ENCODE measurements at places on chromosomes 7 and 10.

DNA sequence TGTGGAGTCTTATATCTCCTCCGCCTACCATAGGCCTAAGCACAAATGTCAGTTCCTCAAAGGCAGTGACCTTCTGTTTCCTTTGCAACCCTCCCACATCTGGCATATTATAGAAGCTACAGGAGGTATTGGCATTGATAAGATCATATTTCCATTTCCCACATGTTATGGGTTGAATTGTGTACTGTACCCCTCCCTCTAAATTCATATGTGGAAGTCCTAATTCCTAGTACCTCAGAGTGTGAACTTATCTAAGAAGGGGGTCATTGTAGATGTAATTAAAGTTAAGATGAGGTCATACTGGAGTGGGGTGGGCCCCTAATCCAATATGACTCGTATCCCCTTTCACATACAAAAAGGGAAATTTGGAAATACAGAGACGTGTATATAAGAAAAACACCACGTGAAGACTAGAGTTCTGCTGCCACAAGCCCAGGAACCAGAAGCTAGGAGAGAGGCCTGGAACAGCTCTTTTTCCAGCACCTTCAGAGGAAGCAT lies 6.1 kb upstream of the LAMB4 start:
- DNase-seq = no peak

DNA sequence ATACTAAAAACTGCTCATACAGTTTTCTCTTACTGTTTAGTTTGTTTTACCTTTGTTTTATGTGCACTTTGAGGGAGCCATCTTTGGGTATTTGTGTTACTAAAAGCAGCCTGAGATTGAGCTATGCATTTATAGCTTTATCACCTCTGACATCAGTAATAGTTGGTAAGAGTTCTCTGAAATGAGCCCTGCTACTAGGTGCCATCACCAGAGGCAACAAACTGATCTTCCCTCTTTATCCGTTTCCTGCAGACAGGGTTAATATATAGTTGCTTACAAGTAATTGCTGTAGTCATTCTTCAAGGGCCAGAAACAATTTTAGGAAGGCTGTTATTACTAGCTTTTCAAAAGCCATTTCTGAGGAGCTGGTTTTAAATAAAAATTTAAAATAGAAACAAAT lies 49.1 kb downstream of the KIF20B start:
- DNase-seq = no peak

DNA sequence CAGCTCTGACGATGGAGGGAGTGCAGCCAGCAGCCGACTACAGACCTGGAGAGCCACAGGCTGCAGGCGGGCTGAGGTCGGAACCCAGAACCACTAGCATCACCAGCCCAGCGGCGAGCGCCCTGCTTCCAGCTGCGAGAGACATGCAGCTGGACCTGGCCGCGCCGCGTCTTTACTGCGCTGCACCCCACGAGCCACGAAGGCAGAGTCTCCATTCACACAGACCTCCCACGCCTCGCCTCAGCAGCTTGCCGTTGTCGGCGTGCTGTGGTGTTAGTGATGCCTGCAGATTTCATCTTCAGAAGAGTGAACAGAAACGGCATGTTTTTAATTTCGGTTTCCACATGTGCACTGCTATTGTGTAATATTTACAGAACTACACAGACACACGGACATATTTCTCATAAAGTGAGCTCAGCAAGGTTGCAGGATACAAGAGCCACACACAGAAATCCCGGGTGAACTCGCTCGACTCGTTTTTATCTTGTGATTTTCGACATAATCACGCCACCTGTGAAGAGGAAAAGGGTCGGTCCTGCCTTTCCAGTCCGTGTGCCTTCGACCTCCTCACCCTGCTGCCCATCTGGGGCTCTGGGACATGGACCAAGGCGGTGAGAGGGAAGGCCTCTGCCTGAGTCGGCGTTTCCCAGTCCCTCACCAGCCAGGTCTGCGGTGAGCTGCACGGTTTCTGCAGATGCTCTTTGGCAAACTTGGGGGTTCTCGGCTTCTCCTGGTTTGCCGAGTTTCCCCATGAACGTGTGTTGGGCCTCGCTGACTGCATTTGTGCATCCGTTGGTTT lies 252.2 kb downstream of the ELFN1 start:
- no peak for DNase-seq

- no peak for DNase-seq
These were observed 21.0 kb downstream of the PPA1 start for GRCh38 chr10:70212277-70212676.

GRCh38 chr10:122159141-122159970 lies 111.7 kb upstream of the BTBD16 start:
- no peak for DNase-seq

- DNase-seq = no peak
These were observed 76.7 kb downstream of the ANK3 start for GRCh38 chr10:60312818-60313588.

DNA sequence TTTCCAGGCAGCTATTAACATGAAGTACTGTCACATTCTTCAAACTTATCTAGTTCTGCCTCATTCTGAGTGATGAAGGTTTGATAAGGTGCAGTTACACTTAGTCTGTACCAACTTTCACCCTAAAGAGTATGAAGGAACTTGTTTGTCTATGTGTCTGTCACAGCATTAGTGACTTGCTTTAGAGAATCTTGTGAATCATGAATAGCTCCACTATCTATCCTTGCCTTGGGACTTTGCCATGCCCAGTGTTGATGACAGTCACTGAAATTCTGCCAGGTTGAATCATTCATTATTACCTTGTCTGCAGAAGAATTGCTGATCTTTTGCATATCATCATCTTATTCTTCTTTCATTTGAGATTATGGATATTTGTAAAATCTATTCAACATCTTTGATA lies 50.9 kb upstream of the A1CF start:
- no peak for DNase-seq

GRCh38 chr7:44894888-44895580 lies 9.7 kb upstream of the PURB start:
- no peak for DNase-seq

DNA sequence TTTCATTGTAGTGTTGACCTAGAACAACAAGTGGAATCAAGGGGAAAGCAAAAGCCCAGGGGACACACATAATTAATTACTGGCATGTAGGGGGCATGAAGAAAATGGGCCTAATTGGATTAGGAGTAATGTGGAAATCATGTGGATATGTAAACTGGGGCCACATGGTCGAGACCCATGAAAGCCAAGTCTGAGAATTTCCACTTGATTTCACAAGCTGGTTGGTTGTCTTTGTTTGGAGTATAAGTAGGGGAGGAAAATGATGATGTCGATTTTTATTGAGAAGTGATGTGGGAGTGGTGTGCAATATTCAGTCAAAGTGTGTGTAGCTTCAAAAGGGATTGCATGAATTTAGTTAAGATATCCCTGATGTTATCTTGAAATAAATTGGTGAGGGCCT lies 131.8 kb downstream of the LRRC4 start:
- no peak for DNase-seq

- no peak for DNase-seq
These were observed 202.3 kb upstream of the LRRN3 start for GRCh38 chr7:110888641-110889040.

DNA sequence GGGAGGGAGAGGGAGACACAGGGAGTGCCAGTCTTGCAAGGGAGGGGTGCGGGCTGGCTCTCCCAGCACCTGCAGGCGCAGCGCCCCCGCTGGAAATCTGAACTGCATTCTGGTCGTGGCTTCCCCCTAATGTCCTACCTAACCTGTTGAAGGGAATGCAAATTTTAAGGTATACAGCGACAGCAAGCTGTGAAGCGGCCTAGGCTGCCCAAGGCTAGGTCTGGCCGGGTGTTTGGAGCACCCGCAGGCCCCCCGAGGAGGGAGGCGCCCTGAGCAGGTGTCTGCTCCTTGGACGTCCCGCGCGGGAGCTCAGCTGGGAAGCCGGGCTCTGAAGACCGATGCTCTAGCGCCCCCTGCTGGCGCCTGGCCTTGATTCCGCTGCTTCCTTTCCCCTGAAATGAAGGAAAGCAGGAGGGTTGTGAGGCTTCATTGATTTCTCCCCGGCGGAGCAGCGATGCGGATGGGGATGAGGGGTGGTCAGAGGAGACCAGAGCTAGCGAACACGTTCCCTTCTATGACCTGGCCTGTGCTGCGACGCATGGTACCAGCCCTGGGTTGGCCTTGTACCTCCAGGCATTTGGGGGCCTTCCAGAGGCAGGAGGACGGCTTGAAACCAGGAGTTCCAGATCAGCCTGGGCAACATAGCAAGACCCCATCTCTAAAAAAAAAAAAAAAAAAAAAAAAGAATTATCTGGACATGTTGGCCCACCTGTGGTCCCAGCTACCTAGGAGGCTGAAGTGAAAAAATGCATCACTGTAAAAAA lies 601.3 kb downstream of the GALNT17 start:
- DNase-seq = peak; percentile 80

DNA sequence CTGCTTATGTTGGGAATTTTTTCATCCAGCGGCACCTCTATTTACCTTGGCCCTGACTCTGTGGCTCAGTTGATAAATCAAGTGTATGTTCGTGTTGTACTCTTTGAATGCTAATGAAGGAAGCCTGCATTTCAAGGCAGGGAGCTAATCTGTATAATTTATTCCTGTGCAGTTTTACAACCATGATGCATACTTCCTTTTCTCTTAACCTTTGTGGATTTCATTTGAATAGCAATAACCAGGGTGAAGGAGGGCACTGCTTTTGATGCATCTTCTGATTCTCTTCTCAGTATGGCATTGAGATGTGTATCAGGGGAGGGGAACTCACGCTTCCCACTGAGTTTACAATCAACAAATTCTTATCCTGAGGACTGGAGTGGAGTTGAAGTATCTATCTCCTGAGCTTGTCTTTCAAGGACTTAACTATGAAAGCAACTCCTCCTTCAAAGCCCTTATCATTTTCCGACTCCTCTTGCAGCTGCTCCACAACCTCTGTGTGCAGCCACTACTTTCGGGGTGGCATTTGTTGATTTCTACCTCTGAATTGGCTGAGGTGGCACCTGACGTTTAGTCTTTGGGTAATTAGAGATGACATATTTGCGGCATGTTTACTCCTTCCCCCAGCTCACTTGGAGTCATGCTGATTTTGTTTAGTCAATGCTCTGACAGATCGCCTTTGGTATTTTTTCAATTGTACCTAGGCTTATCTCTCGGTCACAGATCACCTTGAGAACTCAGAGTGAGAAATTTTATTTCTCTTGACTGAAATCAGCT lies 275.2 kb downstream of the PHTF2 start:
- peak; percentile 81 for DNase-seq

DNA sequence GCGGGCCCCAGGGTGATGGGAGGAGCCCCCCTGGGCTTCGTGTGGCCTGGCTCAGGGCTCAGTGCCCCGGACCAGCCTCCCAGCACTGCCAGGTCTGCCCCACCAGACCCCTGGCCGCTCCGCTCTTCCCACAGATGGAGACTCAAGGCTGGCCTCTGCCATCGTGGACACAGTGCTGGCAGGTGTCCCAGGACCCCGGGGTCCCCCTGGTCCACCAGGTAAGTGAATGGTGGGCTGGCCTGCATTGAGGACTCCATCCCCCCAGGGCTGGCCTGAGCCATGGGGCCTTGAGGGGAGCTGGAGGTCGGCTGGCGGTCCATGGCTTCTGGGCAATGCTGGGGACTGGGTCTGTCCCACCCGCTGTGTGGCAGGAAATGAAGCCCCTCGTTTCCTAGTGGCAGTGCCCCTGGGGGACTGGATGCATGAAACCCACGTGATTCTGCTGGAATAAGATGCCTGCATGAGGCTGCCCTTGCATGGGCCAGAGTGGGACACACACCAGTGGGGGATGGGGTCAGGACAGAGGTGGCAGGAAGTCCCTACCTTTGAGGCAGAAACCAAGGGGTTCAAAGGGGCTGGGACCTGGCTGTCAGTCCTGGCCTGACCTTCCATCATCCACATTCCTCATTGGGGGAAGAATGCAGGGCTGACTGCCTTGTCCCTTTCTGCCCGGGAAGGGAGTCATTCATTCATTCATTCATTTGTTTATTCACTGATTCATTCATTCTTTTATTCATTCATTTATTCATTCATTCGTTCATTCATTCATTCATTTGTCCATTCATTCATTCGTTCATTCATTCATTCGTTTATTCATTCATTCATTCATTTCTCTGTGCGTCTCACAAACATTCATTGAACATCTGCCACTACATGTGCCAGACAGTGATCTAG lies 81.8 kb downstream of the MYL10 start:
- DNase-seq = no peak

DNA sequence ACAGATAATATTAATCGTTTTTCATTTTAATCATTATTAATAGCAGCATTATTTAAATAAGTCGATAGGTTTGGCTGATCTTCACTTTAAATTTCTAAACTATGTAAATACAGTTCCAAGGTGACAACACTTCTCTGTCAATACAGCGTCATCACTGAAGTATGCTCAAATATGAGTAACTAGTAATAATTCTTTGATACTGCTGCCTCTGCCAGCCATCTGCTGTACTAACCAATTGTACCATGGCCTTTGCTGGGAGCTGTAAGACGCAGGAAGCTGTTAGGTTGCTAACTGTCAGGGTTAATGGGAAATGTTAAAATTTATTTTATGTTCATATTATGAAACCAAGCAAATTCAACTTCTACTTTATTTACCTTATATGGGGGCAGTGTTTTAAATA lies 1650.5 kb upstream of the LRRTM3 start:
- no peak for DNase-seq

DNA sequence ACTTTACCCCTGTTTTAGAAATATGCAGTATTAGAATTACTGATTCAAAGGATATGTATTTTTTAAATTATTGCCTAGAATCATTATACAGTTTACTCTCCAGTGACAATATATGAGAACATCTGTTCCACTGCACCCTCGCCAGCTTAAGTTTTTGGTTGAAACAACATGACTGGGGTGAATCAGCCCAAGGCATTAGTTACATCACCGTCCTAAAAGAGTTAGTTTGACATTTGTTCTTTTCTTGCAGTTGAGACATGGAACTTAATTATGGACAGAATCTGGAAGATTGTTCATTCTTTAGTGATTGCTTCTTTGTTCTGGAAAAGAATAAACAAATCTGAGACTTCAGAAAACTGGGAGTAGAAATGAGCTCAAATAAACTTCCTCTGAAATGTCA lies 167.3 kb upstream of the DKK1 start:
- DNase-seq = no peak

DNA sequence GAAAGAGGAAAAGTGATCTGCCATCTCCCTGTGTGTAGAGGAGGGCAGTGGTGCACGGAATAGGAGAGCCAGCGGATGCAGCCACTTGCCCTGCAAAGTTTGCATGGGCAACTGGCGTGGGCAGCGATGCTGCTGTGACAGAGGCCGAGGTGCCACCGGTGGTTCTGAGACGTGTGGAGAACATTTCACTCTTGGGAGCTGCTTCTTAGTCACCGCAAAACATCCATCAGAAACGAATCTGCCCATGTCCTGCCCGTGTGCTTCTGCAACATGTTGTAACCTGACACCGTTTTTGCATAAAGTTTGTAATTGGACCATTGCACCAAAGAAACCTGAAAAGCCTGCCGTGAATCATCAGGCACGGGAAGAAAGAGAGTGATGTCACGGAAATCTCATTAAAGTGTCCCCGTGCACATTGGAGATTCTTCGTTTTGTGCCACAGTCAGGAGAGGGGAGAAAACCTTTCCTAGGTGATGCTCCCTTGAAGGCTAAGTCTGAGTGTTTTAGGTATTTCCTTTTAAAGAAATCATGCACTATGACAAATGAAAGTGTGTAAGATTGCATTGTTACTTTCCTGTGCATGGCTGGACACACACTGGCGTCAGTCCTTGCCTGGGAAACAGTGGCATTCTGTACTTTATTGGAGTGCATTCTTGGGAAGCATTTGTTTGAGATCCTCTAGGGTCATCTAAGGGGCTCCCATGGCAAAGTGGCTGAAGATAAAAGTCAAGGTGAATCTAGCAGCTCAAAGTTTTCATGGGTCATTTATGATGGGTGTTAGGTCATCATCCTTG lies 302.6 kb downstream of the KLF6 start:
- DNase-seq = peak; percentile 86

GRCh38 chr10:12484941-12485805 lies 135.8 kb downstream of the CAMK1D start:
- DNase-seq = peak; percentile 36
